Ovary (tissue), 10 donors: ENCODE measurements at places on chromosomes 12 and 14. TPM values are rescaled to one million over a fixed set of nuclear protein-coding genes. Genes with fewer than 3 reads are reported as not detected.

- DNase-seq, result no peak
Measured at GRCh38 chr14:46048127-46048526, 603.5 kb downstream of the RPL10L start.

GRCh38 chr12:94267921-94268471 lies 119.6 kb downstream of the PLXNC1 start:
- DNase-seq, result no peak

DNA sequence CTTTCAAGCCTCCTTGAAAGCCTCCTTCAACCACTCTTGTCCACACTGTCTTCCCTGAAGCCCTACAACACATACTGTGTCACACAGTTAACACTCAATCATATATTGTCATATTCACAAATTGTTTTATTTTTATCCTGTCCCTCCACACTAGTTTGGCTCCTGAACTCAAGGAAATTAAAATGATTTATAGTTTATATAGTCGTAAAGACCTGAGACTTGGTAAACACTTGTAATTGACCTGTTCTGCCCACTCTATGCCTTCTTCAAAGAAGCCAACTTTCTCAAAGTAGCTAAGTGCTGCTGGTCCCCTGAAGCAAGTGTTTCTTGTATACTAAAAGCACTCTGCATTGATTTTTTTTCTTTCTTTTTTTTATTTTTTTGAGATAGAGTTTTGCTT lies 15.6 kb upstream of the NEK9 start:
- DNase-seq, result no peak

GRCh38 chr12:119666900-119667576 lies 895 bp upstream of the PRKAB1 start:
- no peak for DNase-seq

DNA sequence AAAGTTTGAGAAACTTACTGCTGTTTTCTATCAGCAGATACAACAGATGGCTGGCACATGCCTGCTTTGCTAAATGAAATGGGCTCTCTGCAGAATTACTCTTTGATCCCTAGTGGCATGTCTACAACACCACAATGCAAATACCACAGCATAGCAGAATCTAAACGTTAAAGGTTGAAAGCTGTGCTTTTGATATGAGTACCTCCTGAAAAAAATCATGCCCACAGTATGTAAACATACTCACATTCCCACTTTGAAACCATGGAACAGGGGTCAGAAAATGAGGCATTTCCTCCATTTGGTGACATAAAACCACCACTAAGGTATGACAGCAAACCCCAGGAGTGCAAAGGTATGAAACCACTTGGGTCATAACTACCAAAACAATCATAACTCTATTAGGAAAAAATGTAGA lies 7.5 kb downstream of the WIF1 start:
- no peak for DNase-seq

GRCh38 chr14:105021656-105022275 lies 883 bp upstream of the CDCA4 start:
- peak; percentile 60 for DNase-seq

HCAR2 gene
- total RNA-seq, result not detected

ABCC9 gene
- total RNA-seq, result 35.8 TPM
